ENCODE measurements at places on chromosomes 6 and 20.

GRCh38 chr6:67854098-67854497 lies 781.0 kb upstream of the ADGRB3 start:
- no peak for DNase-seq

DNA sequence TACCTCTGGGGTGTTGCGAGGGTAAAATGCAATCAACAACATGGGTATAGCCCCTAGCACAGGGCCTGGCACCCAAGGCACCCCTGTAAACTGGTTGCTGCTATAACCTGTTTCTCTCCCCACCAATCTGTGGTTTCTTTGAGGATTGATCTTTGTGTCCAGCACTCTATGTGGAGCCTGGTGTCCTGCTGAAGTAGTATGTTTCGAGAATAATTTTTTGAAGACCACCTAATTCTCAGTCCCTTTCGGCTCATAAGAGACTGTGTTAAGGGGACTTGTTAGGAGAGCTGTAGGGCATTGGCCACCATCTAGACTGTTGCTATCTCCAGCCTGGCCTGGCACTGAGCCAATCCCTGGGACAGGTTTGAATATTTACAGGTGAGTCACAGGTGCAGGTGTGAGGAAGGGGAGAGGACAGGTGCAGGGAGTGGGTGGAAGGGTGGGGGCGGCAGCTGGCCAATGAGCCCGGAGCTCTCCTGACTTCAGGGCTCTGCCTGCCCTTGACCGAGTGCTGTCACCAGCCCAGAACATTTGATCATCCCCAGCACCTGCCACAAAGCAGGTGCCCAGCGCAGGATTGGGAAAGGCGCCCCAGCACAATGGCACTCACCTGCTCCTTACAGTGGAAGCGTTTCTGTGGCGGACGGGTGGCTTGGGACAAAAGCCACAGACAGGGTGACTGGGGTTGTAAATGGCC lies 8.1 kb upstream of the C20orf144 start:
- DNase-seq = no peak

GRCh38 chr6:105177556-105177955 lies 2.3 kb downstream of the POPDC3 start:
- DNase-seq = no peak

GRCh38 chr6:64539917-64540316 lies 904.3 kb downstream of the PHF3 start:
- DNase-seq = no peak

DNA sequence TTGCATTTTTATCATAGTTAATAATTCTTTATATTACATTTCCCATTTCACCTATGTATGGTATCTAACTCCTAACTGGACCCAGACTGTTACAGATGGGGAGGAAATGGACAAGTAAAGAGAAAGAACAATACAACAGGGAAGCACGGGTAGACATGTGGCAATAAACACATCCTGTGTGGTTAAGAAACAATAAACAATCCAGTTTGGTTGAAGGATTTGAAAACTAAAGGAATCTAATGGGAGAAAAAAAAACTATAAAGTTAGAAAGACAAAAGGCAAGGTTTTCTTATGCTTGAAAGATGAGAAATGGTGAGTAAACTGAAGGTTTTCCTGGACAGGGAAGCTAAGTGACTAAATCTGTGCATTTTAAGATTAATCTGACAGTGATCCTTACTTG lies 34.9 kb upstream of the ALDH8A1 start:
- no peak for DNase-seq

- DNase-seq = no peak
Observed at GRCh38 chr20:17568972-17569521, 828 bp upstream of the DSTN start.

DNA sequence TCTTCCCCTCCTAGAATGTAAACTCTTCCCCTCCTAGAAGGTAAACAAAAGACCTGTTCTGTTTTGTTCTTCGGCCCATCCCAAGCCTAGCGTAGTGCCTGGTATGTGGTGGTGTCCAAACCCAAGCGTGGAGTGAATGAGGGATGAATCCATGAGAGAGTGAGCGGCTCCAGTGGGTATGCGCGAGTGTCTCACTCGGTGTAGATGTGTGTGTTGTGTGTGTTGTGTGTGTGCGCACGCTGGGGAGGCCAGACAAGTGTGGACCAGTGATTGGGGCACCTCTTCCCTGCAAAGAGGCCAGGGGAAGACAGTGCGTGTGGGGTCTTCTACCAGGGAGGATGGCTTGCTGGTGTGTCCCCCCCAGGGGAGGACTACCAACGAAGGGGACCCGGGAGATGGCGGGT lies 392 bp upstream of the SLC2A10 start:
- DNase-seq = no peak

- DNase-seq = no peak
Observed at GRCh38 chr6:76843054-76843822, 620.1 kb downstream of the HTR1B start.

DNA sequence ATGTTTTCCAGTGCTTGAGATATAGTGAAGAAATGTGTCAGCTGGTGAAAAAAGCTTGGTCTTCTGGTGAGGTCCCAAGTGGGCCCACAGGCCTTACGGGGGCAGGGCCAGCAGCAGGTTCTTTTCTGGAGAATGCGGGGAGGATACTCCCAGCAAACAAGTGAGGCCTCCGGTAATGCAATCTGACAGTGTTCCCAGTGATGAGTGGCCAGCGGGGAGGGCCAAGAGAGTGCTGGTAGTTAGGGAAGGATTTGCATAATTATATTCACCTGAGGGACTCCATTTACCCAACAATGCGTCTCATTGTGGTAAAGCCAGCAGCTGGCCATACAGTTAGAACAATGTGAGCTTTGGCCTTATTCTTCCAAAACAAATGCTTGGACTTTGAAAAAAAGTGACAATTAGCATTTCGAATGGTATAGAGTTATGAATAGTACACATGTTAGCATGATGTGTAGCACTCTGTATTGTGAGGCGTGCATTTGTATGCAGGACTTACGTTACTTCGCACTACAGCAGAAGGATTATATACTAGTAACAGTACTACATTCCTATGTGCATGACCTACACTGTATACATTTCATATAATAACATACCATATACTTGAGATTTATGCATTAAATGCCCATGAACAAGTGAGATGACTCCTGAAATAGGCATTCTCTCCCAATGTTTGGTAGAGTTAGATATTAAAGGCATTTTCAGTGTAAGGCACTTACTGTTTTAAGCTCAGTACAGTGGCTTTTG lies 69.8 kb downstream of the MYB start:
- no peak for DNase-seq

- no peak for DNase-seq
Observed at GRCh38 chr6:93416571-93417420, 2.6 kb downstream of the EPHA7 start.

GRCh38 chr6:130697995-130698535 lies 129.1 kb upstream of the SMLR1 start:
- DNase-seq = peak; percentile 16

- no peak for DNase-seq
Observed at GRCh38 chr6:25789475-25789874, 34.9 kb downstream of the SLC17A4 start.

- DNase-seq = no peak
Observed at GRCh38 chr6:2663123-2663522, 87.6 kb downstream of the MYLK4 start.

- no peak for DNase-seq
Observed at GRCh38 chr6:133710826-133711225, 178.1 kb upstream of the TCF21 start.

DNA sequence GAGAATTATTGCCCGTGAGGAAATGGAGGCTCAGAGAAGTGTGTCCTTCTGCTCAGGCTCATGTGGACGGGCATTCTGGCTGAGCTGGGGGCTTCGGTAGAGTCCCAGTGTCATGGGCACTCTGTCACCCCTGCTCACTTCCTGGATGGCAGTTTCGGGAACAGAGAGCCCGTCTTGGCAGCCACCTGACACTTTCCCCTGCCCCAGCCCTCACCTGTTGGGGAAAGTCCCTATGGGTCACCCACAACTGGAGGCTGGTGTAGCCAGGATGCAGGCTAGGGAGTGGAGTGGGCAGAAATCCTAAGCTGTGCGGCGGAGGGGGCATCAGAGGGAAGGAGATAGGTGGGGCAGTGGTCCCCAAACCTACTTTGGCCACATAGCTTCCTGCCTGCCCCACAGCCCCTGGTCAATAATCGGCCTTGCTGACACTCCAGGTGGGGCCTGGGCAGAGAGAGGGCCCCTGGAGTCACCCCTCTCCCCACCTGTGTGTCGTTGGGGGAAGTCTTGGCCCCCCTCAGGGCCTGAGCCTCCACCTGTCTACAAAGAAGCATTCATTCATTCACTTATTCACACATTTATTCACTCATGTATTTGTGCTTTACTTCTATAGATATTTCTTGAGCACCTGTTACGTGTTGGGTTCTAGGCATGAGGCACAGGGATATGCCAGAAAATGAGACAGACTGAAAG lies 40.5 kb downstream of the SNAI1 start:
- DNase-seq = no peak

GRCh38 chr6:28371280-28371679 lies 21.5 kb downstream of the ZKSCAN3 start:
- DNase-seq = no peak

DNA sequence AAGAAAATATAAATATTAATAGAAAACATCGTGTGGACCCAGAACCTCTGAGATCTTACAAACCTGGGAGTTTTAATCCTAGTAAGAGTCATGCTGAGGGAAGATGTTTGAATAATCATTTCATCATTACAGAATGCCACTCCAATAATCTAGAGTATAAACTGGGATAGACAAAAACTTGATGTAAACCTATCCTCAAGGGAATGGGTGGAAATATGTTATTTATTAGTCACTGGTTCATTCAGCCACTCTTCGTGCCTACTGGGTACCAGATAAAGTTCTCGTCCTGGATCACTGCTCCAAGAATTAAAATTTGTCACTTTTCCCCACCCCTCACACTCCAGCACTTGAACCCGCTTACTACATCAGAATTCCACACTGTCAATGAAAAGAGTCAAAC lies 7.7 kb downstream of the HLA-B start:
- no peak for DNase-seq

GRCh38 chr6:166469426-166469961 lies 86.8 kb upstream of the MPC1 start:
- no peak for DNase-seq

GRCh38 chr20:57967364-57967763 lies 257.5 kb upstream of the PMEPA1 start:
- no peak for DNase-seq

DNA sequence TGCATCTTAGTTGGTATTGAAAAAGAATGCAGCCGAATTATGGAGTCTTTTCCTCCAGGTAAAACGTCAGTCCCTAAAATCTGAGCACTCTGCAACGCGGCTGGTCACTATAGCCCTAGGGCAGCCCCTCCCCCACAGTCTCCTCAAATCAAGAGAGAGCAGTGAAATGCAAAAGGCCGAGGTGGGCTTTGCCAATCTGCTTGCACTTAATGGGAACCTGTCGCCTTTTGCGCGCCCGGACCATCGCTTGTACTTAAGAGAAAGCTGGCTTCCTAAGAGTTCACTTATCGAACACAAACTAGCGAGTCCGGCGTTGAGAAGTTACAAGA lies 447 bp downstream of the MCM3 start:
- DNase-seq = no peak

DNA sequence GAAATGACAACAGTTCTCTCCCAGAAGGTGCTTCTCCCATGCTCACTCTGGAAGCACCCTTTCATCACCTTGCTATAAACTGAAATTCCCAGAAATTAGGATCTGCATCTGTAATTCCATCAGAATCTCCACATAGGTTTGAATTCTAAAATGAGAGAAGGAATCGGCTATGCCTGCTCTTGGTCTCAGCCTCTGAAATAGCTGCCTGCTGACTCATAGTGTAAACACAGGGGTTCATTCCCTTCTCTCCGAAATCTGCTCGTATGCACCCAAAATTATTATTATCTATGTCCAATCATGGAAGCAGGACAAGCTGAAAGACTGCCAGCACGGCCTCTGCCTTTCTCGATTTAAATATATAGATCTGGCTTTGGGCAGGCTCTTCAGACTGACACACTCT lies 74.6 kb upstream of the TAB2 start:
- no peak for DNase-seq

DNA sequence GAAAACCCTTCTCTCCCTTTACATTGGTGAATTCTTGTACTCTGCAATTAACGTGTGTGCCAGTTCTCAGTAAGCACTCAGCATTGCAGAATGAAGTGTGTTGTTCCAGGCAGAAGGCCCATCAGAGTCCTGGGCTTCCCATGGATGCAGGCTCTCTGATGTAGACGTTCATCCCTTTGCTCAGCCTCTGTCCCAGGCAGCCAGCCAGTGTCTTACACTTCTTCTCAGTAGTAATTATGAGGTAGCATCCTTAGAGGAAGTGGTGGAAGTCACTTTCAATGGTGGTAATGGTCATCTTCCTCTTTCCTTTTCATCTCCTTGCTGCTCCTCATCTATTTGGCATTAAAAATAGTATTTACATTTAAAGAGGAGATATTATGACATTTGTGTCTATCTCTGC lies 66.7 kb upstream of the FYN start:
- no peak for DNase-seq

- DNase-seq = no peak
Observed at GRCh38 chr6:15310680-15311079, 64.8 kb downstream of the JARID2 start.

- DNase-seq = no peak
Observed at GRCh38 chr6:69917834-69918233, 51.5 kb downstream of the COL19A1 start.

DNA sequence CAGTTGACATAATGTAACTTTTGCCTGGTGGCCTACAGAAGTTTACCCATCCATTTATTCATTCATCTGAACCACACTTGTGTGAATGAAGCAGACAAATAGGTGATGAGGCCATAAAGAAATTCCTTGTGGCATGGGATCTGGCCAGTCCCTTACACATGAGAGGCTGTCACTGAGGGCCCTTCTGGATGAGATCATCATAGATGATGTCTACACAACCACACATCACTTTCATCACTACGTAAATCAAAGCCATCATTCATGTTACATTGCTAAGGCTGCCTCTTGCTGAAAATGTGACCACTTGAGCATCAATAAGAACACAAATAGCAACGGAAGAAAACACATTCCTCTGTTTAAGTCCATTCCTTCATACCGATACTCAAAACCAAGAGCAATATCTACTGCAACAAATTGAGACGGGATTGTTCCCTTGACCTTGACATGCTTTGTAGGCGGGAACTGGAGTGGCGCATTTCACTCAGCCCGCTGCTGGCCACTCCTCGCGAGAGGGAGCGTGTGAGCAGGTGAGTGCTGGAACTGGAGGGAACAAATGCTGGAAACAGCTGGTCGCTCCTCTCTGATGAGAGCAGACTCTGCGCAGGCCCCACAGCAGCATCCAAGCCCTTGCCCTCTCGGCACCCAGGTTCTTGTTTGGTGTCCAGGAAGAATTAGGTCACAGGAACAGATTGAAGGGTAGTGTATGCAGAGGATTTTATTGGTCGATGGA lies 49.3 kb downstream of the FAM50B start:
- DNase-seq = no peak

- DNase-seq = no peak
Observed at GRCh38 chr6:111427341-111428116, 55.5 kb downstream of the REV3L start.

GRCh38 chr6:94361304-94362060 lies 942.1 kb upstream of the EPHA7 start:
- DNase-seq = no peak

- DNase-seq = no peak
Observed at GRCh38 chr20:18926965-18927364, 113.4 kb downstream of the SCP2D1 start.
